ENCODE measurements at places on chromosomes 6 and 20.

DNA sequence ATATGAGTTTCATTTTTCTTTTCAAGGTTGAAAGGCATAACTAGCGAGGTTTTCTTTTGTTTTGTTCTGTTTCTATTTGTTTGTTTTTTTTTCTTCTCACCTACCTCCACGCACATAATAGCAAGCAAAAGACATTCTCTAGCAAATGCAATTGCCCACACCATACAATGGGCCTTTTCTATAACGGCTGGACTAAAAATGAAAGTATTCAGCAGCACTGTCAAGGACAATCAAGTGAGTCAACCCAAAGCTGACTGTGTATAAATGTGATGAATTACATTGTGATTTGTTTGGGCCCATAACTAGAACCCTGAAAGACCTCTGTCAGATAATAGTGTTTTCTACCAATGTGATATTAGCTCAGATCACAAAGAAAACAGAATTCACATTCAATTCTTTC, 496.7 kb downstream of the RNF144B start:
- DNase-seq, result no peak

- no peak for DNase-seq
These were observed 28.0 kb downstream of the SCML4 start for GRCh38 chr6:107796156-107796555.

DNA sequence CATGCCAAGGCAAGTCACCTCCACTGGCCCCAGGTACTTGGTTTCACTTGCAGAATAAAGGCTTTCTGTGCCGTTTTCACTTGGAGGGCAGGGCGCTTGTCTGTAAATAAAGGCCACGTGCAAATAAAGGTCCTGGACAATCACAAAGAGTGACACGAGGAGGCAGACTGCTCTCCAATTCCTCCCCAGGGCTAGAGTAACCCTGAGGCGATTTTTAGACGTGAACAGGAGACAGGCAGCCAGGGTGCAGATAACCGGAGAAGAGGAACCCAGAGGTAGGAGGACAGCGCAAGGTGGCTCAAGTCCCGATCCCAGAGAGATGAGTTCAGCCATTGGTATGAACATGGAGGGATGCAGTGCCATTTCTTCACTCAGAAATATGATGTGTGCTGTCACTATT, 327.4 kb downstream of the KIF16B start:
- DNase-seq, result no peak

- DNase-seq, result no peak
These were observed 116.2 kb downstream of the SCP2D1 start for GRCh38 chr20:18929800-18930199.

- DNase-seq, result no peak
These were observed 970.0 kb upstream of the SLC35B3 start for GRCh38 chr6:9405369-9405768.

All from RWPE2 (cell line).